ENCODE measurements at places on chromosomes 11 and 22.

GRCh38 chr22:36587289-36588154 is 58.6 kb upstream of the EIF3D start:
- no peak for DNase-seq

DNA sequence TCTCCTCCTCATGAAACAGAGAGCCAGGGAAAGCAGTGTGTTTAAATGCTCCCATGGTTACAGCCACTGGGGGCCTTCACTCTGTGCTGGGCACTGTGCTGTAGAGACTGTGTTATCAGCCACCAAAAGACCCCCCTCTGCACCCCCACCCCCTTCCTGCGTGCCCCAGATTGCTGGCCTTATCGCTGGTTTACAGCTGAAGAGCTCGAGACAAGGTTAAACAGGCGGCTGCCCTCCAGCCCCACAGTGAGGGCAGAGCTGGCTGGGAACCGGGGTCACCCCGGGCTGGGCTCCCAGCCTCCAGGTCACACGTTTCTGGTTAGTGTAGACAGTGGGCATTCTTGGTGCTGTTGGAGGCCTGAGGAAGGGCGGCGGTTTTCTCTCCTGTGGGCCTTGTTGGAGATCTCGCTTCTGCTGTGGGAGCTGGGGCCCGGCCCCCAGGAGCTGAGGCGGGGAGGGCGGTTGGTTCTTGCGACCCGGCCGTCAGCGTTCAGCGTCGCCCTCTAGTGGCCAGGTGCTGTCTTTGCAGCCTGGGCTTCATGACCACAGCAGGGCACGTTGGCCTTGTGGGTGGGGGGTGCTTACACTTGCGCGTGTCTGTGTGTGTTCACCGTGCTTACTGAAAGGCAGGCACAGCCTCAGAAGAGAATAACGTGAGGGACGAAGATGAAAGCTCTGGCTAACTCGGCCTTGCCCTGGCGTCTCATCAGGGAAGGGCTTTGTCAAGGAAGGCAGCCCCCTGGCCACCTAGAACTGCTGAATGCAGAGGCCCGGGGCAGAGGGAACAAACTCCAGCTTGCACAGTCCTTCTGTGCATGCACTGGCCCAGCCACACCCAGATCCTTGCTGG is 40.8 kb downstream of the TBC1D22A start:
- peak; percentile 55 for DNase-seq

GRCh38 chr11:91587131-91587530 is 637.5 kb upstream of the FAT3 start:
- DNase-seq, result no peak

GRCh38 chr11:8083088-8083395 is 2.0 kb downstream of the TUB start:
- no peak for DNase-seq

GRCh38 chr22:29569011-29569678 is 11.8 kb downstream of the NIPSNAP1 start:
- DNase-seq, result no peak

DNA sequence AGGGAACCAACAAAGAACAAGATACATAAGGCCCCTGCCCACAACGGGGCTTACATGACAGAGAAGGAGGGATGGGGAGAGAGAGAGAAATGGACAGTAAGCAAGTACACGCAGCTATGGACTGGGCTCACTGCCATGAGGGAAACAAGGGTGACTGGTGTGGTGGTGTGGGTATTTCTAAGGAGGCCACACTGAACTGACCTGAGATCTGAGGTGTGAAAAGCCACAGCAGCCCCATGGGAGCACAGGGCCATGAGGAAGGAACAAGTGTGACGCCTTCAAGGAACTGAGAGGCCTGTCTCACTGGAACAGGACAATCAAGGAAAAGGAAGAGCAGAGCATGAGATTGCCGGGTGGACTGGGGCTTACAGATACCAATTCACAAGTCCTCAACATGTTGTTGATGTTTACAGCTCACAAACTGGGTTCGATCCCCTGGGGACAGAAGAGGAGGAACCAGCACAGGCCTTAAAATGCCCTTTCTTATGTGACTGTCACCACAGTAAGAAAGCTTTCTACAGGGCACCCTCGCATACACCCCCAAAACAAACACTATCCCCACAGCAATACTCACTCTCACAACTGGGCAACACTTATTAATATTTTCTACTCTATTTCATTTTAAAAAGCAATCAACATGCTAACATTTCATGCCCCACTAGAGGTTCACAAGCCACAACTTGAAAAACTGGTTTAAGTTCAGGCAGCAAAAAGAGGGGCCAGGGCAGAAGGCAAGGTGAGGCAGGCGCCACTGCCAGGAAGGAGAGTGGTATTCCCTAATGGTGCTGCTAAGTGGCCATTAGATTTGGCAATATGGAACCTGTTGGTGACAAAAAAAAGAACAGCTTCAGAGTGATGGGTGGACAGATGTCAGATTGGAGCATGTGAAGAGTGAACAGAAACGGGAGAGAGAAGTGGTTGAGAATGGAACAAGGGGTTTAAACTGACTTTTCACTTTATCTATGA is 39.1 kb downstream of the TCIRG1 start:
- DNase-seq, result no peak

DNA sequence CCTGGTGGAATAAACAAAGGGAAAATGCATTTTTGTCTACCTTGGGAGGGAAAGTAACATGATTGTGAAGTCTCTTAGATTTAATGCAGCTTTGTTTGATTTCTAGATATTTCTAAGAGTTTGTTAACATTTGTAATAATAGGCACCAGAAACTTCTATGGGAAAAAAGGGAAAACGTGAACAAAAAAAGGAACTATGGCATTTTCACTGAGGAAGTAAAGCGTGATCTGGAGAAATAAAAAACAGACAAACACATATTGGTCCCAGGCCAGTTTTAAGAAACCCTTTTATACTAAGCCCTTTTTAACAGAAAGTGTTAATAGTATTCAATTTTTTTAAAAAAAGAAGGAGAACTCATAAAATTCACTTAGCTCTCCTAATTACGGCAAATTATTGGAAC is 6.9 kb upstream of the MS4A7 start:
- no peak for DNase-seq

- no peak for DNase-seq
Observed at GRCh38 chr11:22194306-22194705, 1.4 kb downstream of the ANO5 start.

GRCh38 chr11:96337541-96338431 is 5.2 kb downstream of the MAML2 start:
- DNase-seq, result no peak

DNA sequence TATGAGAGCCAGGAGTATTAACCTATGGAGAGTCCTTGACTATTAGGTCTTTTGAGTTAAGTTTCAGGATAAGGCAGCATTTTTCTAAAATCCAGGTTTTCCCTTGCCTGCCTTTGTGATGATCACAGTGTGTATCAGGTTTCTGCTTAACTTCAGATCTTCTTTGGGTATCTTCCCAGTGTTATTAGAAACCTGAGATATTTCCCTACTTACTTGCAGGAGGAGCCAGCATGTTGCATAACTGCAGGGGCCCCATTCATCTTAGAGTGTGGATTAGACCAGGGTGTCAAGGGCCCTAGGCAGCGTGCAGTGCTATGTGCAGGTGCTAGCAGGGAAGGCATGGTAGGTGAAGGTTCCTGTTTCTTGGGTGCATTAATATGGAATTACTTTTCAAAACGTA is 69.5 kb downstream of the ZNRF3 start:
- no peak for DNase-seq

GRCh38 chr11:9855579-9856287 is 191.9 kb downstream of the SWAP70 start:
- no peak for DNase-seq

GRCh38 chr11:128227466-128227865 is 359.9 kb downstream of the ETS1 start:
- no peak for DNase-seq

GRCh38 chr22:32016081-32016480 is 27.0 kb upstream of the SLC5A1 start:
- no peak for DNase-seq

DNA sequence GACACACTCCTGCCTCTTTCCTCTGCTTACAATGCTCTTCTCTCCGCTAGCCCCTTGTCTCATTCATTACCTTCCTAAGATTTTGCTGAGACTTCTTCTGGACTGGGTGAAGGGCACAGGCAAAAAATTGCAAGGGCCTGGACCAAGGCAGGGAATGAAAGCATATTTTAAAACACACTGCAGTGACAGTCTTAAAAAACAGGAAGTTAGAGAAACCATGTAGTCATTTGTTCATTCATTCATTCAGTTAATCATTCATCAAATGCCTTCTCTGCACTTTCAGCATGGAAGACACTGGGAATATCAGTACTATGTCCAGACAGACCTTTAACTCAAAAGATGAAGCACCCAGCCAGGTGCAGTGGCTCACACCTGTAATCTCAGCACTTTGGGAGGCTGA is 44.9 kb upstream of the SWAP70 start:
- no peak for DNase-seq

DNA sequence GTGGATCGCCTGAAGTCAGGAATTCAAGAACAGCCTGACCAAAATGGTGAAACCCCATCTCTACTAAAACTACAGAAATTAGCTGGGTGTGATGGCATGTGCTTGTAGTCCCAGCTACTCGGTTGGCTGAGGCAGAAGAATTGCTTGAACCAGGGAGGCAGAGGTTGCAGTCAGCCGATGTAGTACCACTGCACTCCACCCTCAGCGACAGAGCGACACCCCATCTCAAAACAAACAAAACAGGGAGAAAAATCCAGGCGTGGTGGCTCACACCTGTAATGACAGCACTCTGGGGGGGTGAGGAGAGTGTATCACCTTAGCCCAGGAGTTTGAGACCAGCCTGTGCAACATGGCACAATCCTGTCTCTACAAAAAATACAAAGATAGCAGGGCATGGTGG is 802.3 kb upstream of the ARHGAP42 start:
- DNase-seq, result no peak

DNA sequence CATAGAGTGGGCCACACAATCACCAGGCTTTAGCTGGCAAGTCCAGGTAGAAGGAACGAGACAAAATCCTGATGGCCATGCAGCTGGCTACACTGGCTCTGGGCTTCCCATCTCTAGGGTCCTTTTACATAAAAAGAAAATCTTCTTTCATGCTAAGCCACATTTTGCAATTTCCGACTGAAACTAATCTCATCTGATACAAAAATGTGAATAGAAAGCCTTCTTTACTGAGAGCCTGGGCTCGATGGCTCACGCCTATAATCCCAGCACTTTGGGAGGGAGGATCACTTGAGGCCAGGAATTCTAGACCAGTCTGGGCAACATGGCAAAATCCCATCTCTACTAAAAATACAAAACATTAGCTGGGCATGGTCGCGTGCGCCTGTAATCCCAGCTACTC is 67.2 kb downstream of the MICAL3 start:
- no peak for DNase-seq

DNA sequence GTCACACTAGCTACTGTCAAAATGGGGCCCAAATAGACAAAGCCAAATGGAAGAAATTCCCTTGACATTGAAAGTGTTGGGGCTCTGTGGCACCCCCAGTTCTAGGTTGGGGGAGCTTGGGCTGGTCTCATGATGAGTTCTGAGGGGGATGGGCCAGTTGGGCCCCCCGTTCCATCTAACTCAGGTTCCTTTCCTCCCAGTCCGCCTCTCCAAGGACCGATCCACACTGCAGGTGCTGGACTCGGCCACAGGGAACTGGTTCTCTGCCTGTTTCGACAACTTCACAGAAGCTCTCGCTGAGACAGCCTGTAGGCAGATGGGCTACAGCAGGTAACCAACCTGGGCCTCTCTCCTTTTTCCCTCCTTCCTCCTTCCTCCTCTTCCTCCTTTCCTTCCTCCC is 17.7 kb upstream of the SMIM35 start:
- no peak for DNase-seq

GRCh38 chr11:127075758-127076157 is 75.2 kb upstream of the KIRREL3 start:
- no peak for DNase-seq

DNA sequence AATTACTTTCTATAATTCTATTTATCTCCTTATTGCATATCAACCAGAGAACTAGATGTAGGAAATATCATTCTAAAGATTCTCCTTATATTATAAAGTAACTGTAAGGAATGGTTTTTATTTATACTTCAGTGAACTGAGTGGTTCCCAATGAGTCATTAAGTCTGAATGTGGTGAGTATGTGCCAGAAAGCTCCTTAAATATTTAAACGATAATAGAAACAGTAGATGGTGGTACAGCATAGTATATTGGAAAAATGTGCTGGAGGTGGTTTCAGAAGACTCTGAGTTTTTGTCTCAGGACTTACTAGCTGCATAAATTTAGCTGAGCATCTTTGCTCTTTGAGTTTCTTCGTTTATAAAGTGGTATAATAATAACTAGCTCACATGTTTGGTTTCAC is 653.5 kb downstream of the FAM181B start:
- no peak for DNase-seq

DNA sequence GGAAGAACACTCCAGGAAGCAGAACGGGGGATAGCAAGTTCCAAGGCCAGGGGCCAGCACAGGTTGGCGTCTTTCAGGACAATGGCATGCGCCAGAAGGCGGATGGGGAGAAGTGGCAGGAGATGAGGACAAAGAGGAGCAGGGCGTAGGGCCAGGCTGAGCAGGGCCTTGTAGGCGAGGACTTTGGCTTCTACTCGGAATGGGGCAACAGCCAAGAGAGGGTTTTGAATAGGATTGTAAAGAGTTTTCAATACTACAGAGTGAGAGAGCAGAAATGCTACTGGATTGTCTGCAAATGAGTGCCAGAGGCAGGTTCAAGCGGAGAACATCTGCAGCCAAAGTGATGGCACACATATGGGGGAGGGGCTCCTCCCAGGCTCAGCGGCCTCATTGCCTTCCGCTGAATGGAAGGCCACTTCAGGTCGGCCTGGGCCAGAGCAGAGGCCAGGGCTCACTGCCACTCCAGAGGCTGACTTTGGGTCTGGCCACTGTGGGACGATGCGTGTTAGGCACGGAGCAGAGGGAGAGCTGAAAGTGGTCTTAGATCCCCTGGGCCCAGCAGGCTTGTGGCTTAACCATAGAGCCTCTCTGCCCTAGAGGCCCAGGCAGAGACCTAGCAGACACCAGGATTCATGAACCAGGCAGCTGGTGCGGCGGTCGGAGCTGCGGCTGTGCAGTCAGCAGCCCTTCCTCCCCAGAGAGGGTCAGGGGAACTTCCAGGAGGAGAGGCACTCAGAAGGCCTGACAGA is 118.2 kb downstream of the DSCAML1 start:
- no peak for DNase-seq

- peak; percentile 85 for DNase-seq
Observed at GRCh38 chr22:39090426-39091064, 6.5 kb upstream of the APOBEC3H start.

DNA sequence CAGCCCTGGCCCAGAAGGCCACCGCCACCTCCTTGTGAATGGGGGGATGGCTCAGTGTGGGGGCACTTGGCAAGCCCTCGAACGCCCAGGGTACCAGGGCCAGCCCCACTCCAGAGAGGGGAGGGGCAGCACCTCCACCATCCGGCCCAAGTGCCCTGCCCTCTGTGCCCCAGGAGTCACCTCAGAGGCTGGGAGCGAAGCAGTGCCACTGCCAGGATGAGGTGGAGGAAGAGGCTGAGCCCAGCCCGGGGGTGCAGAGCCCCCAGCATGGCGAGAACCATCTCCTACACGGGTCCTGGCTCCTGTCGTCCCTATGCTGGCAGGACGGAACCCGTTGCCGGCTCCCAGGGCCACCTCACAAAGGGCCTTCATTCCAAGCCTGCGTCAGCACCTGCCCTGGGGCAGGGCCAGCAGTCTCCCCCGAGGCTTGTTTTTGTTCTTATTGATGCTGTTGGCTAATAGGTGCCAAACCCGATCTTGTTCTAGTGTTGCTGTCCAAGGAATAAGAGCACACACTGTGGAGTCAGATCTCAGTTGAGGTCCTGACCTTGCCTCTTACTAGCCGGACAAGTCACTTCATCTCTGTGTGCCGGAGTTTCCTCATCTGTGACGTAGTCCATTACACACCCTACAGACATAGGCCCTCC is at the start of gene FREY1:
Gene FREY1 (minus strand): TSS at position 307 of the 647 bp plus-strand sequence. CDS start 26 bp downstream, at position 281.
- no peak for DNase-seq

All from stimulated activated CD8-positive, alpha-beta memory T cell treated with anti-CD3 and anti-CD28 coated beads, Interleukin-7, amount 100 ng/mL, for 4 hours (primary cell).